ENCODE measurements at places on chromosomes 4 and X. TPM values are rescaled to one million over a fixed set of nuclear protein-coding genes. Genes with fewer than 3 reads are reported as not detected.

DNA sequence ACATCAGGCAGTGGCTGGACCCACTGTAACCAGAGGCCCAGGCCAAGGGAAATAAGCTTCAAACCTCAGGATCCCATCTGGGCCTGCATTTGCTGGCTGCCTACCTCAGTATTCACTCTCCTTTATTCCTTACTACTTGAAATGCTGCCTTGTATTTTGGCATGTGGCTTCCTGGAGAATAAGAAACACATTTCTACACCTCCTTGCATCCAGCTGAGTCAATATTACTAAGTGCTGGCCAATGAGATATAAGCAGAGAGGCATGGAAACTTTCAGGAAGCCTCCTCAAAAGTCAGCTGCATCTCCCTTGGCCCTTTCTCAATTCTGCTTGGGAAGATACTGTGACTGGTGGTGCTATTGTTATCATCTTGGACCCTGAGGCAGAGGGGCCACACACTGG lies 59.8 kb upstream of the RELL1 start:
- no peak for DNase-seq

DNA sequence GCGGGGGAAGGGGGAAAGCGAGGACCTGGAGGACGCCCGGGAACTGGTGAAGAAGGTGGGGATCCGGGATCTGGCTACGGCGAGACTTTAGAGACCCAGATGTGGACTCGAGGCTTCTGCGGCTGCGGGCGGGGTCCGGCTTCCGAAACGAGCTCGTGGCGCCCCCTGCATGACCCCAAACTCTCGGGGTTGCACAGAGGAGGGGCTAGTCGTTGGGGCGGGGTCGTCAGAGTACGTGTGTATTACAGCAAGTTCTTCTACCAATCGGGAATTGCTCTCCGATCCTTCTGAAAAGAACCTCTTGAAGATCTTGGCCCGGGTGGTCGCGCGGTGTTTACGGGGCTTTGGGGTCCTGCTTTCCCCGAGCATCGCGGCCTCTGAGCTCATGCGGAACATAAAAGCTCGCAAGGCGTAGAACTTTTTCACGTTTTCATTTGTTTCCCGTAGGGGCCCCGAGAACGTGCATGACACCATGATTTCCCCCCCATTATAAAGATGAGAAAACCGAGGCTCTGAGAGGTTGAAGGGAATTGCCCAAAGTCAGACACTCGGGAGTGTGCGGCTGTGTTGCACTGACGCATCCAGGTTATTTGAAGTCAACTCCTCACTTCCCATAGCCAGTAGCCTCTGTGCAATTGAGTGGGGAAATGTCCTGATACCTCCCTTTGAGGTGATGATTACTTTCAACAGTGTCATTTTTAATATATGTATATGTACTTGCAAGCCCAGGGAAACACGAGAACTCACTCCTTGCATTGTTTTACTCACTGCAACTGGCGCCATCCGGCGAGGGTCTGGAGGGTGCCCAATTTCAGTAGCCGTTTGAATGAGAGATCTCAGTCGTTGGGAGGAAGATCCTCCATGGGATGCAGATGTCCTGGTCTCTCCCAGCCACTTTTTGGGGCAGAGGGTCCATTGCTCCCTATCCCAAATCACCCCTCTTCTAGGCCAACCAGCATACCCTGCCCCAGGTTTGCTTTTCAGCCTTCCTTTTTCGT lies at the start of gene BEND4:
BEND4 (minus strand) TSS at position 149 of the 998 bp plus-strand sequence. CDS start 512 bp downstream, outside the sequence.
- peak; percentile 14 for DNase-seq

GRCh38 chrX:8201896-8202331 lies 30.8 kb upstream of the VCX2 start:
- DNase-seq, result peak; percentile 66

DNA sequence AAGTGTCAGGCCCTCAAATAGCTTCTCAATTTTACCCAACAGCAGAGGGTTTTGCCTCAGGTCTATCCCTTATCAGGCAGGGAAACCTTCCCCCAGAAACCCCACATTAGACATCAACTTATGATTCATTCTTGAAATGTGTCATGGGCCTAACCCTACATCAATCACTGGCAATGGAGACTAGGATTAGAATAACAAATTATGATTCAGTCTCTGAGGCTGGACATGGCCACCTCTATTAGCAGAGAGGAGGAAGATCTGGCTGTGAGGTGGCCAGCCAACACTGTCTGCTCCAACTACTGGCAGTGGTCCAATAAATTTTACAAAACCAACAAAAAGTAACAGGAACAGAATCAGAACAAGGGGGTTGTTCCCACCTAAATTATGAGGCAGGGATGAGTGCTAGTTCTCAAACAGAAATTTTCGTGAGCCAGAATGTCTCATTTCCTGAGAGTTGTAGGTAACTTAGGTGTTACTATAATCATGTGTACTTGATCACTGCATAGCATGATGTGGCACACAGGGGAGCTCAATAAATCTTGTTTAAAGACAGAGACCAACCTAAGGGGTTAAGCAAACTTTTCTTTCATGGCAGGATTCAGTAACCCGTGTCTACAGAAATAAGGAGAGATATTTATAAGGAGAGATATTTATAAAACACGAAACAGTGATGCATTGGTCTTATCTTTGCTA lies 126.8 kb downstream of the NFKB1 start:
- no peak for DNase-seq

GRCh38 chrX:45479196-45479834 lies 278.6 kb upstream of the DIPK2B start:
- no peak for DNase-seq

DNA sequence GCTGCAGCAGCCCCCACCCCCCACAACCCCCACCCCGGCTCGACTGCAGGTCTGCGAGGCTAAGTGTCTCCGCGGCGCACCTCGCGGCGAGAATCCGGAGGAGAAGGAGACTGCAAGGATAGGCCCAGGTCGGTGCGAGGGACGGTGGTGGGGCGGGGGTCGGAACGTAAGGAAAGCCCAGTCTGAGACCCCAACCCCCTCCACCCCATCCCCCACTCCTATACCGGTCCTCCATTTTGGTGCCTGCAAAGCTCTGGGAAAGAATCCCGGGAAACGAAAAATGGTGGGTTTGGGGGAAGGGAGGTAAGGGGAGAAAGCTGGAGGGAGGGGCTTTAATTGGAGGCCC lies 614 bp downstream of the BEX3 start:
- DNase-seq, result no peak

GRCh38 chr4:113823291-113823659 lies 61.7 kb upstream of the CAMK2D start:
- DNase-seq, result no peak

GRCh38 chr4:24914460-24914859 lies 1.6 kb upstream of the CCDC149 start:
- no peak for DNase-seq

The TMPRSS11A gene
- polyA plus RNA-seq, result not detected

The ERCC6L gene
- polyA plus RNA-seq, result not detected

The PNMA5 gene
- polyA plus RNA-seq, result not detected

The SPP1 gene
- polyA plus RNA-seq, result 20.9 TPM

The HTN1 gene
- polyA plus RNA-seq, result not detected

The TMEM150C gene
- 13.6 TPM for polyA plus RNA-seq

The PQBP1 gene
- 78.6 TPM for polyA plus RNA-seq

Data from right cardiac atrium (tissue), 5 donors.